ENCODE measurements at places on chromosomes 5 and 9.

DNA sequence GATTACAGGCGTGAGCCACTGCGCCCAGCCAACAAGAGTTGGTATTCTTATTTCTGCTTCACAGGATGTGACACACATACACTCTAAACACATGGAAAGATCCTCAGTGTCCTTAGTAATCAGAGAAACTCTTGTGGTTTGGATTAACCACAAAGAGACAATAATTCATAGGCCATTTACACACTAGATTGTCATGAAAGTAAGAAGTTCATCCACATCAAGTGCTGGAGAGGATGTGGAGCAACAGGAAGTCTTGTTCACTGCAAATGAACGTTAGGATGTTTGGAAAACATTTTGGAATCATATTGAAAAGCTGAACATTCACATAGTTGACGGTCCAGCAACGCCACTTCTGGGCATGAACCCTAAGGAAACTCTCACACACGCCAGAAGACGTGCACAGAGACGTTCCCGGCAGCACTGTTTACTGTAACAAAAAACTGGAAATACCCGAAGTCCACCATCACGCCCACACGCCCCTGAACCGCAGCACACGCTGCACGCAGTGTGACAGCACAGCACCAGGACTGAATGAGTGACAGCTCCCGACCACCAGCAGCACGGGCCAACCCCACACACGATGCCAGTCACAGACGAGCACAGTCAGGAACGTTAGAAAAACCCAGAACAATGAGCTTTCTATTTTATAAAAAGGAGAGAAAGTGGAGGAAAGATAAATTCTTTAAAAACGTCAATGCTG is 87.6 kb downstream of the COL23A1 start:
- no peak for DNase-seq

- no peak for DNase-seq
Measured at GRCh38 chr5:170832241-170832640, 29.6 kb upstream of the RANBP17 start.

- no peak for DNase-seq
Measured at GRCh38 chr5:180644825-180645273, 4.6 kb downstream of the FLT4 start.

- no peak for DNase-seq
Measured at GRCh38 chr9:70073756-70074155, 30.1 kb downstream of the MAMDC2 start.

GRCh38 chr5:149937610-149938009 is 7.0 kb downstream of the PDE6A start:
- DNase-seq = no peak

Data from stimulated activated CD8-positive, alpha-beta memory T cell treated with anti-CD3 and anti-CD28 coated beads, Interleukin-7, amount 100 ng/mL, for 48 hours (primary cell).